ENCODE measurements at places on chromosomes 4 and X.

GRCh38 chr4:97747945-97748344 lies 395.3 kb downstream of the STPG2 start:
- no peak for DNase-seq

- no peak for DNase-seq
Observed at GRCh38 chr4:92215476-92215875, 88.3 kb upstream of the GRID2 start.

DNA sequence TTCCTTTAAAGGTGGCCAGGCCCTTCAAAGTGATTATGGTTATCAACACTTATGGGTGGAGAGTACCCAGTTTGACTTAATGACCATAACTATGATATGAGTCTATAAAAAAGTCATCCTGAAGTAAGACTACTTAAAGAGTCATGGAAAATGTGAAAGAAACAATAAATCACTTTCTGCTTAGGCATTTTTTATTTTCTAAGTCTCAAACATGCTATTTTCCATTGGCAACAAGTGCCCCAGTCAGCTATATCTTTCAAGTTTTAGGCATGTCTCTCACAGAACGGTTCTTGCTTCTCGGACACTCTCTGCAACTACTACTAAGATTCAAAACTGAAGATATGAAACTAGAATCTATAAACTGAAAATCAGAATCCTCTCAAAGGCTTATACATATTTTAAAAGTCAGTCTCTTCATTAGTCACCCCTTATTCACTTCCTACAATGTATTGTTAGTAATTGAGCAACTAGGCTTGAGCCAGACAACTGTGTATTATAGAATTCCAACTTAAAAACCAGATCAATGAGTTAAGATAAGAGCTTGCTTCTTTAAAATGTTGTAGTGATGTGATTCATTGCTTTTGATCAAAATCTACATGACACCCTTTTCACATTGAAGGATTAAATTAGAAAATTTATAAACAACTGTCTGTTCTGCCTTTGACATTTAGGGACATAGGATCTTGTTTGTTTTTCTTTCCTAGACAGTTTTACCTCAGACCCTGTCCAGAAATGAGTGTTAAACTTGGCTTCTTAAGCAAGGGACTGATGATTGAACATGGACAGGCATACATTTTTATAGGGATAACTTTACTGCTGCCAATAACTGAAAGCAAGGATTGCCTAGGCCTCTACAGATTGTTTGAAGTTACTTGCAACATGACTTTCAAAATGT lies 2.9 kb downstream of the ANTXR2 start:
- no peak for DNase-seq

GRCh38 chr4:102723511-102723910 lies 37.3 kb downstream of the MANBA start:
- DNase-seq = no peak

GRCh38 chr4:143084566-143084965 lies 100.2 kb upstream of the USP38 start:
- no peak for DNase-seq

- no peak for DNase-seq
Observed at GRCh38 chr4:118941799-118942198, 53.1 kb downstream of the SYNPO2 start.
